Myometrial cell (primary cell): ENCODE measurements at places on chromosomes 1 and 21. TPM values are rescaled to one million over a fixed set of nuclear protein-coding genes. Genes with fewer than 3 reads are reported as not detected.

Gene KIF26B
- total RNA-seq, result 15.9 and 17.4 TPM in 2 replicates

Gene DNAH14
- total RNA-seq, result 6.7 and 7.5 TPM in 2 replicates

Gene CTSK
- total RNA-seq, result 74.1 and 82.6 TPM in 2 replicates

Gene ETV3L
- total RNA-seq, result not detected in 2 replicates

Gene NECTIN4
- under 0.01 and 1.4 TPM in 2 replicates for total RNA-seq
